Eye (tissue), 1 donor: ENCODE measurements at places on chromosomes 6 and 20.

GRCh38 chr6:163729127-163729872, 314.8 kb downstream of the QKI start:
- DNase-seq: no peak

DNA sequence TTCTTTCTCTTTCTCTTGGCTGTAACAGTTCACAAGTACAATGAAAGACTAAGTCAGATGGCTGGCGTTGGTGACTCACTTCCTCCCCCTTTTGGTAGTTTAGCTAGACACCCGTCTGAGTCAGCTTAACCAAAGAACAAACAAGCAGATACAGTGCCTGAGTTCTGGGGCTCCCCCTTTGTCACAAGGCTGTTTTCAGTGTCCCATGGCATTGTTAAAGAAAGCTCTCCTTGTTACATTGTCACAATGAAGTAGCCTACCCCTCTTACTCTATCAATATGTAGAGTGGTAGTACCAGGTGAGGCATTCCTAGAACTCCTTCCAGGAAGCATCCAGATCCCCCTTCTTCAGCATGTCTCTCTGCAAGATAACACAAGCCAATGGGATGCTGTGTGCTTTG, 38.6 kb downstream of the KIAA0408 start:
- peak; percentile 61 for DNase-seq

DNA sequence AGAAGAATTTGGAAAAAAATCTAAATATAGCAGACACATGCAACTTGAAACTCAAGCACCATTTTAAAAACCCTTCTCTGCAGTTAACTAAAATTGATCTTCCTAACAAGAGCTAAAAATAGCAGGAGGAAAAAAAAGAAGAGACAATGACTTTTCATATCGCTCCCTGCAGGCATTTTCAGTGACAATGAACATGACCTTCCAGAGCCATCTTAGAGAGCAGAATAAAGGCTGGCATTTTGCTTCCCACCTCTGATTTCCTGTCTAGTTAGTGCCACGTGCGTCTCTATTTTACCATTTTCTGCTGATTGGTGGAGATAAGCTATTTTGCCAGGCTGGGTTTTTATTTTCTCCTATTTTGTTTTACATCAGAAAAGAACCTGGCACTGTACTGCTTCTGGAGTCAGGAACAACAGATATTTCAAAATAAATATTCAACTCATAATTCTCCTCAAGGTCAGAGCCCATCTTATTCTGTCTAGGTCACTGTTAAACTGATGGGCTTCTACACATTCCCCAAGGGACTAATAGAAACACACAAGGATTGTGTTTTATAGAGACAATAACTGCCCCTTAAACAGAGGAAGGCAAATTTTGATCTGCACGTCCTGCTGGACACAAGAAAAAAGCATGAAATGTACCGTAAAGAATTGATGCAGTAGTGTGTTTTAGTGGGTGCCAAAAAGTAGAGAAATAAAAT, 70.2 kb upstream of the ENPP5 start:
- peak; percentile 29 for DNase-seq

GRCh38 chr6:167098825-167099225, 24.1 kb upstream of the CCR6 start:
- DNase-seq: no peak

- peak; percentile 23 for DNase-seq
Measured at GRCh38 chr20:20549704-20550103, 162.7 kb downstream of the RALGAPA2 start.

- DNase-seq: no peak
Measured at GRCh38 chr6:146194434-146194833, 165.6 kb downstream of the GRM1 start.

DNA sequence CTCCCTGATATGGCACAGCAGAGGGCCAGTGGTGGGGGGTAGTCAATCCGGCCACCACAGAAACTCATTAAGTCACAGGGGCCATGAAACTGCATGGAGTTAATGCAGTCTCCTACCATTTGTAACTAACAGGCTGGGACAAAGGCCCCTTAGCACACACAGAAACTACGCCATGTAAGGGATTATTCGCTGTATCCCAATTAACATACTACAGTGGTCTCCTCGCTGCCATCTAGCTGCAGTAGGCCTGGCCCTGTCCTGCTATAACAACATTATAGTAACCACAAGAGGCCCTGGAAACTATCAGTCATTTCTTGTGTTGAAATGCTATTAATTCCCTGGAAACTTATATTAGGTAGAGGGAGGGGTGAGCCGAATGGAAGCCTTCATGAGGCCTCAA, 72.3 kb upstream of the CCN2 start:
- no peak for DNase-seq

GRCh38 chr6:33128318-33128717, 52.5 kb downstream of the HLA-DPB1 start:
- no peak for DNase-seq

DNA sequence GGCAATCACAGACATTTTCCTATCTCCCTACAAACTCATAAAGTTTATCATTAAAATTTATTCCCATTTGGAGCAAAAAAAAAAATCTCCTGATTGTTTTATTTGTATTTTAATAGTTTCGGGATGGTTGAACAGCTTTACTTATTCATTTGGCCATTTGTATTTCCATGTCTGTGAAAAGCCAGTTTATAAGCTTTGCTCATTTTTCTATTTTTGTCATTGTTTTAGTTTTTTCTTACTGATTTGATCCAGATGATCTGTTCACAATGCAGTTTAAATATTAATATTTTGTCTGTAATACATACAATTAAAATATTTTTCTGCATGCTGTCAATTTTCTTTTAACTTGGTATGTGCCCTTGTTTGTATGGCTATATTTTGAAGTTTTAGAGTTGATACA, 65.2 kb upstream of the CCN2 start:
- no peak for DNase-seq

GRCh38 chr6:149820506-149820905, 43.7 kb downstream of the LRP11 start:
- no peak for DNase-seq

DNA sequence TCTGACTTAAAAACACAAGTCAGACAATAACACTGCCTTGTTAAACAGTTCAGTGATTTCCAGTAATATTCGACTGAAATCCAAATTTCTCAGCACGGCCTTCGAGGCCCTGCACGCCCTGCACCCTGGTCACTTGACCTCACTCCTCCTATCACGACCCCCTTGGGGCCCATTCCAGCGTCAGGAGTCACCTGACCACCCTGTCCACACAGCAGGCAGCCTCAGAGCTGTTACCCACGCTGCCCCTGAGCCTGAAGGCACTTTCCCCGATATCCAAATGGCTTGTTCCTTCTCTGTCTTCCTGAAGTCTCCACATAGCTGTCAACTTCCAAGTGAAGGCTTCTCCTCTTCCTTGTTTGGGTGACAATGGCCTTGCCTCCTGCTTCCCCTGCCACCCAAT, 33.1 kb upstream of the SMOC2 start:
- no peak for DNase-seq

DNA sequence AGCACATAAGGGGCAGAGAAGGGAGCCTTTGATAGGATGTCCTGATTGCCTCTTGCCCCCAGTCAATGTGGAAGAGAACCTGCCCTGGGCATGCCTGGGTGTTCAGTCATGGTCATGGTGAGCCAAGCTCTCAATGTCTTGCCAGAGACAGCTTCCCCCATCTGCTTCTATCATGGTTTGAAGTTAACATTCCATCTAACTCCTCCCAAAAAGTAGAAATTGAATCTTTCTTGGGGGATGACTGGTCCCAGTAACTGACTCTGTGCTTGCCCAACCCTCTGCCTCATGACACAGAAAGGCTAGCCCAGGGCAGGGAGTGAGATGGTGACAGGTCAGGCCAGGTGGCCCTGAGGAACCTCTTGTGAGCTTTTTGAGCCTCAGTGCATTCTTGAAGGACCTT, 60.1 kb downstream of the ADTRP start:
- DNase-seq: no peak
